ENCODE measurements at places on chromosomes 13 and 19.

DNA sequence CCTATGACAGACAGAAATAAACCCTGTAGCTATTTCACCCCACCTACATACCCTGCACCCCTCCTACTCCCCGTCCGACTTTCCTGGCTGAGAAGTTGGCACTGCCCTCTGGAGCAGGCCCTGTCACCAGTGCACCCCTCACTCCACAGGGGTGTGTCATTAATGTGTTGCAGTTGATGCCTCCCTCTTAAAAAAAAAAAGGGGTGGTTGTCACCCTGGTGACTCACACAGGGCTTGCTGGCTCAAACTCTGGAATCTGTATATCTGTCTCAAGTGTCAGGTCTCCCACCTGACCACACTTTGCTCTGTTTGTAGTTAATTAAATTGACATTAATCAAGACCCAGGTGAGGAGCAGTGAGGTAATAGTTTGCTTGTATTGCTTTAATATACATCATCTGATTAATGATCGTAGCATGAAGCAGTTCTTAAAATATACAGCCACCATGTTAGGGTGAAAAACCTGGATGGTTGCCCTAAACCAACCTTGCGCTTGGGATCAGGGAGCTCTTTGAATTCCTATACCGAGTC lies 2.0 kb upstream of the GATAD2A start:
- DNase-seq = no peak

DNA sequence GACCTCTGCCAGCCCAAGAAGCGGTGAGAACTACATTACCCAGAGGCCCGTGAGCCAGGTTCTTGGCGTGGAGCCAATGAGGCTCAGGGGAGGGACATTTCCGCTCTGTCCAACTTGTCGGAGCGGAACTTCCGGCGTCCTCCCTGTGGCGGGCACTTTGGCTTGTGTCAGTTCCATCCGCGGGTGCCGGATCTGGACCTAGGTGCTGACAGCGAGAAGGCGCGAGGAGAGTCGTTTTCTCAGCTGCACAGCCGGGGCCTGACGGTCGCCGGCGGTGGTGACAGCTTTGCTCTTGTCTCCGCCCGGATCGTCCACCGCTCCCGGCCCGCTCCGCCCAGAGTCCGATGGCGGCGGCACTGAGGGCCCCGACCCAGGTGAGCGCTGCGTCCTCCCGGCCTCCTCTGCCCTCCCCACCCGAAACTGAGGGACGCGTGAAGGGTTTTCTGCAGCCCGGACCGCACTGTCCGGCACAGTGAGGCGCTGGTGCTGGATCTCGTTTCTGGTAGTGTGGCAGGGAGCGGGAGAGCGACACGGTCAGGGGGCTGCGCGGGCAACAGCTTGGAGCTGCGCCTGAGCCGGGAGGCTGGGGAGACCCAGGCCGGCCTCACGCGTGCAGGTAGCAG lies at the start of gene ZNF530:
Gene ZNF530 (plus strand): TSS at position 125 of the 623 bp plus-strand sequence. CDS start 4,461 bp downstream, outside the sequence.
- peak; percentile 77 for DNase-seq

DNA sequence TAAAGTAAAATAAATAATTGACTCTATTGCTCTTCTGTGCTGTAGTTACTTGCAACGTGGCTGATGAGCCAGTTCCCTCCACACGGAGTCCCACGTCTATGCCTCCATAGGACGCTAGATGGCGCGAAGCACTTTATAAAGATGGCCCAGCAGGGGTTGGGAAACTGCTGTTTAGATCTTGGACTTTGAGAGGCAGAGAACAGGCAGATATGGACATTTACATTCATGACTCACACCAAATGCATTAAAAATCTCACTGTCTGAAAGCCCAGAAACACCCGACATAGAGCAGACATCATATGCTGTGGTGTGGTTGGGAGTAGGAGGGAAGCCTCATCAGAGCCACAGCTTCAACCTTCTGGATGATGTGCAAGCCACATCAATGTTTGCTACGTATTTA lies 643.1 kb upstream of the ARGLU1 start:
- DNase-seq = peak; percentile 10

- DNase-seq = no peak
These were observed 5.3 kb downstream of the DMAC2 start for GRCh38 chr19:41434450-41434849.

GRCh38 chr13:23716401-23716800 lies 146.2 kb downstream of the TNFRSF19 start:
- no peak for DNase-seq

- no peak for DNase-seq
These were observed 216.5 kb downstream of the EFNB2 start for GRCh38 chr13:106318941-106319411.

- DNase-seq = no peak
These were observed 12.3 kb upstream of the CCNP start for GRCh38 chr19:40238775-40239174.

- DNase-seq = no peak
These were observed 8.1 kb downstream of the PTGIR start for GRCh38 chr19:46616631-46617322.

- DNase-seq = no peak
These were observed 333.9 kb downstream of the RFC3 start for GRCh38 chr13:34151885-34152284.

- DNase-seq = no peak
These were observed 8.9 kb upstream of the SLC15A1 start for GRCh38 chr13:98761126-98761985.

DNA sequence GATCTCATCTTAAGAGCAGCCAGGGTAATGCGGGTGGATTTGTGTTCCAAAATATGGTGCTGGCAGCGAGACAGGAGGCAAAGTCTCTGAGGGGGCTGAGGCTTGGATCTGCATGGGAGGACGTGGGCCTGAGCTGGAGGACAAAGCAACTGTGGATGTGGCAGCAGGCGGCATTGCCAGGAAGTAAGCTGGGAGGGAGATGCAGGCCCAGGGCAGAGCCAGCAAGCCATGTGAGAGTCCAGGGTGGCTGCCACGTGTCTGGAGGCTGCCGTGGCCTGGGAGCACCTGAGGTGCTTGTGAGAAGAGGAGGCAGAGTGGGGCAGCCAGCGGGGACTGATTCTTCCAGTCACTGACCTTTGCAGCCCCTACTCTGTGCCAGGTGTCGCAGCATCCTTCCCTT lies 52.0 kb downstream of the DPF1 start:
- no peak for DNase-seq

- peak; percentile 73 for DNase-seq
These were observed 475 bp downstream of the KLF12 start for GRCh38 chr13:74133657-74134201.

- DNase-seq = no peak
These were observed 84.0 kb downstream of the ALOX5AP start for GRCh38 chr13:30819136-30819888.

GRCh38 chr19:5828661-5829566 lies 10.6 kb downstream of the FUT6 start:
- DNase-seq = no peak

- DNase-seq = no peak
These were observed 19.5 kb upstream of the TNFAIP8L1 start for GRCh38 chr19:4619668-4620294.

DNA sequence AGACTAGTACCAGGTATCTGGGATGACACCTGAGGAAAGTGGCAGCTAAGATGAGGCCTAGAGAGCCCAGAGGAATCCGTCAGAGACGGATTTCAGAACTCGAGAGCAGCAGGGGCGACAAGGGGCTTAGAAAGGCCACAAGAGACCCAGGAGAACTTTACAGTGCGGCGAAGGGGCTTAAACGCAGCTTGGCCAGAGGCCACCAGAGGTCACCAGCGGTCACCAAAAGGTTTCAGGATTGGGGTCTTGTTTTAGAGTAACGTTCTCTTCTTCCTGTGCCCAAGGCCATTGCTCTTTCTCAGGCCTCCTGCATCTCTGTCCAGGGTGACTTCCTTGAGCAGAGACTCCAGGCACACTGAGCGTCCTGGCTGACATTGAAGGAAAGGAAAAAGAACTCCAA lies 2.2 kb downstream of the ZSCAN22 start:
- no peak for DNase-seq

GRCh38 chr13:99895444-99896368 lies 75.9 kb downstream of the ZIC5 start:
- no peak for DNase-seq

DNA sequence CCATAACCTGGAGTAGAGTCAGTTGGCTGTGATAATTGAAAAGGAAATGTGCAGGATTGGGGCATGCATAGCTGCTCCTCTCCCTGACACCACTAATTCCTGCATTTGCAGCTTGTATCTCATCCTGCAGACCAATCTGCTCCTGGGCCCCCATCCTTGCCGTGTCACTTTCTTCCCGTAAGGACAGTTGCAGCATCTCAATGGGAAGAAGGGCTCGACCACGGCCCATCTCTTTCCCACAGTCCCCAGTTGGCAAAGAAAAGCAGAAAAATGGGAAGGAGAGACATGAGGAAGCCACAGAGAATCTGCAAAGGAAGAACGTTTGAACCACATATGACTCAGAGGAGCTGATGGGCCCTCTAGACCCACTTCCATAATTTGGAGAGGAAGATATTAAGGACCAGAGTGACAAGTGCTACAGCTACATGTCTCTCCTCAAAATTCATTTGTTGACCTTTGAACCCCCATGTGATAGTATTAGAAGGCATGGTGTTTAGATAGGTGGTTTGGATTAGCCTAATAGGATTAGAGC lies 1.8 kb upstream of the SIGLEC12 start:
- no peak for DNase-seq

- peak; percentile 31 for DNase-seq
These were observed at the start of gene DNAJB1 for GRCh38 chr19:14517840-14518505. TSS of gene DNAJB1 (minus strand) at chr19:14518397. CDS start at chr19:14518349, 48 bp downstream.

DNA sequence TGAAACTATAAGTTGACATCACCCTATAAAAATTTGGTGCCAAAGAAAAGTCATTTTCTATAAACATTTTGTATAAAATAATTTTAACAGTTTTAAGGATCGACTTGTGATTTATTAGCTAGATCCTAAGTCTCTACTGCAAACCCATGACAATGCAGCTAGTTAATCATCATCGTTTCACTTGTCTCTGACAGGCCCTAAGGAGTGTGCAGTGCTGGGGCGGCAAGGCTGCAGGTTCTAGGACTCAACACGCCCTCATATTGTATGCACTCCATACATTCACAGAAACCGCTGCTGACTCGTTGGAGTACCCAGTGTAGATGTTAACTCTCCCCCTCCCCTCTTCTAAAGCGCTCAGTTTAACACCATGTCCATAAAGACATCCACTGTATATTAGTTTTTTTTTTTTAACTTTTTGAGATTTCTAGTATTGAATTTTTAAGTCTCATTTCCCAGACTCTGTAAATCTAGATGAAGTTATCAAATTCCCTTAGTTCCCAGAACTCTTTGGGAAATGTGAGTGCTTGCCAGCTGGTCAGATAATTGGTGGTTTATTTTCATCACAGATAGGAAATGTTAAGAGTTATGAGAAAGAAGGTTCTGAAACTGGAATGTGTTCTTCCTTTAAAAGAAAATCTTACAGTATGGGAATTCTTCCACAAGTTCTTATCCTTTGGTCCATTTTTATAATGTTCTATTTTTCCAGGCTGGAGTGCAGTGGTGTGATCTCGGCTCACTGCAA lies 162.8 kb upstream of the RNF113B start:
- DNase-seq = no peak

- no peak for DNase-seq
These were observed 43.1 kb downstream of the RFXAP start for GRCh38 chr13:36862002-36862685.

DNA sequence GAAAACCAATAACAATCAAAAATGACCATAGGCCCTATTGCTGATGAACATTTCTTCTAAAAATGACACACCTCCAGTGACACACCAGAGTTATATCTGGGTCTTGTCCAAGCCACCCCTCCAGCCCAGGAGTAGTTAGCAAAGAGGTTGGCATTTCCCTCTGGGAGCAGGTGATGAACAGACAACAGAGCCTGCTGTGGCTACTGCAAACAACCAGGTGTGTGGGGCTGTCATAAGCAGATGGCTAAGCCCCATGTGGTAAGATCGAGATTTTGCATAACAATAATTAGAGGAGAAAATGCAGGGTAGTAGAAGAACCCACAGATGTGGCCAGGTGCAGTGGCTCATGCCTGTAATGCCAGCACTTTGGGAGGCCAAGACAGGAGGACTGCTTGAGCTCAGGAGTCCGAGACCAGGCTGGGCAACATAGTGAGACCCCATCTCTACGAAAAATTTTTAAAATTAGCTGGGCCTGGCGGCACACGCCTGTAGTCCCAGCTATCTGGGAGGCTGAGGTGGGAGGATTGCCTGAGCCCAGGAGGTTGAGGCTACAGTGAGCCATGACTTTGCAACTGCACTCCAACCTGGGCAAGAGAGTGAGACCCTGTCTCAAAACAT lies 5.0 kb downstream of the XRCC1 start:
- no peak for DNase-seq

GRCh38 chr13:76799696-76800095 lies 86.5 kb downstream of the KCTD12 start:
- DNase-seq = no peak

GRCh38 chr19:49749055-49749716 lies 13.9 kb downstream of the TSKS start:
- DNase-seq = no peak

GRCh38 chr13:54879036-54879435 lies 1850.4 kb downstream of the OLFM4 start:
- no peak for DNase-seq

- no peak for DNase-seq
These were observed 4.1 kb downstream of the IER2 start for GRCh38 chr19:13154241-13154778.

GRCh38 chr13:30681843-30682242 lies 53.5 kb upstream of the ALOX5AP start:
- DNase-seq = no peak

- DNase-seq = no peak
These were observed 2.0 kb upstream of the ZNF784 start for GRCh38 chr19:55626350-55626749.

GRCh38 chr19:45040059-45040771 lies 1.4 kb downstream of the CLASRP start:
- no peak for DNase-seq

DNA sequence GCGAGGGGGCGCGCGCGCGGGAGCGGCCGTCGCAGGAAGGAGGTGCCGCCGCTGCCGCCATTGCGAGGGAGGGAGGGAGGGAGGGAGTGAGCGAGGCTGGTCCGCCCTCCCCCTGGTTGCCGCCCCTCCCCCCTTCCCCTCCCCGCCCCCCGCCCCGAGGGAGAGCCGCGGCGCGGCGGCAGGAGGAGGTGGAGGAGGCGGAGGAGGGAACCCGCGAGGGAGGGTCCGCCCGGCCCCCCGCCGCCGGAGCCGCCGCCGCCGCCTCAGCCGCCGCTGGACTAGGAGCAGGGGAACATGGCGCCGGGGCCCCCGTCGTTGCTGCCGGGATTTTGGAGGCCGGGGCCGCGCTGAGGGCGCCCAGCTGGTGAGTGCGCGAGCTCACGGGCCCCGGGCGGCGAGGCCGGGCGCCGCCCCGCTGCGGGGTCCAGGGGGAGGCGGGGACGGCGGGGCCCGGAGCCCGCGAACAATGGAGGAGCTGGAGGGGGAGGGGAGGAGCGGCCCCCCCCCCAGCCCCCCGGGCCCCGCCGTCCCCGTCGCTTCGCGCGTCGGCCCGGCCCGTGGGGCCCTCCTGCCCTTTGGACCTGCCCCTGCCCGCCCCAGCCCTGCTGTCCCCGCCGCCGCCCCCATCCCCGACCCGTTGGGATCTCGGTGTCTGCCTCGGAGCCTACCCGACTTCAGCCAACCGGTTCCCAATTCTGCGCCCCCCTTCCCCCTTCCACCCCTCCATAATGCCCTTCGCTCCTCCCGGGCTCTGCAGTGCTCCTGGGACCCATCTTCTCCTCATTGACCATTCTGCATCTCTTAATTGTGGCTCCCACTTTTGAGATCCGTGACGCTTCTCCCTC lies at the start of gene ARHGAP35:
Gene ARHGAP35 (plus strand): TSS at position 152 of the 845 bp plus-strand sequence. CDS start 57,679 bp downstream, outside the sequence.
- no peak for DNase-seq

- no peak for DNase-seq
These were observed 9.8 kb downstream of the CLEC4M start for GRCh38 chr19:7772752-7773291.

Data from stimulated activated CD8-positive, alpha-beta memory T cell treated with anti-CD3 and anti-CD28 coated beads, Interleukin-2, amount 100 ng/mL, for 1 hour (primary cell).